ENCODE measurements at places on chromosomes 7 and 10.

GRCh38 chr10:27661514-27662286, 83.9 kb downstream of the MKX start:
- no peak for DNase-seq

- DNase-seq: no peak
Measured at GRCh38 chr7:133529861-133530260, 277.0 kb downstream of the EXOC4 start.

DNA sequence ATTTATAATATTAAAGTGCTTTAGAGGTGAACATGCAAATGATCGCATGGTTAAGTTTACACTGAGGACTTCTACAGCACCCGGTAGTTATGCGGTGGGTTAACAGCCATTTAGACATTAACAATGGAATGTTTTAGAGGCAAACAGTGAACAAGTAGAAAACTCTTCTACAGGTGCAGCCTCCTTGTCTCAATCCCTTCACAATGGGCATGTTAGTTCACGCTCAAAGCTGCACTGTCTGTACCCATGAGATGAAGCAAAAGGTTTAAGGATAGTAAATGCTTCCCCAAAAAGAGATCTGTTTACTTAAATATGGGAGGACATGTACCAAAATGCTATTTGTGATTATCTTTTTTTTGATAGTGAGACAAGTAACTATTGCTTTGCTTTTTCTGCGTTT, 25.1 kb downstream of the PUS7 start:
- no peak for DNase-seq

GRCh38 chr7:6228361-6229229, 43.8 kb downstream of the CYTH3 start:
- no peak for DNase-seq

DNA sequence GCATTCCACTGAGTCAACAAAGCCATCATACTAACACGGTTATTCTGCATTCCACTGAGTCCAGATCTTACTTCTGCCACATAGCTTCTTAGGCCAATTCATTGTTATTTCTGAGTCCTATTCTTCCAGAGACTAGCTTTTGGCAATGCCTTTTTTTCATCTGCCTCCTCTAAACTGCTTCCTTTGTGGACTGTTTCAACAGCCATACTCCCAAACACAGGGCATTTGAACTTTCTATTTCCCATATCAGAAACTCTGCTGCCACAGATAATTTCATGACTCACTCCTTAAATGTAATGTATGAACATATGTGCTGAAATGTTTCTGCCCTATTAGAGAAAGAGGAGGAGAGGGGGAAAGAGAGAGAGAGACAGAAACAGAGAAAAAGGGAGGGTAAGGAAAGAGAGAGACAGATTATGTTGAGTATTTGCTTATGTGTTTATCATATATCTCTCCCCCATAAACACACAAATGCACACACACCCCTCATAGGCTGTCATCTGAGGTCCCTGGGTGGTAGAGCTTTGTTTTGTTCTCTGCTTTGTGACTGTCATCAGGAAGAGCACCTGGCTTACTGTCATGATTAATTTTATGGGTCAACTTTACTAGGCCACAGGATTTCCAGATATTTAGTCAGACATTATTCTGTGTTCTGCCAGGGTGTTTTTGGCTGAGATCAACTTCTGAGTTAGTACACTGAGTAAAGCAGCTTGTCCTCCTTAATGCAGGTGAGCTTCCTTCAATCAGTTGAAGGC, 308.0 kb upstream of the KCND2 start:
- no peak for DNase-seq
